Fibroblast of skin of left quadriceps (primary cell): ENCODE measurements at places on chromosomes 13 and 19.

GRCh38 chr19:31515931-31516330 lies 166.7 kb upstream of the TSHZ3 start:
- DNase-seq, result peak; percentile 3

- no peak for DNase-seq
Observed at GRCh38 chr13:25588336-25589060, 216.7 kb downstream of the ATP8A2 start.

GRCh38 chr13:48562296-48563066 lies 29.6 kb upstream of the RCBTB2 start:
- no peak for DNase-seq

GRCh38 chr13:67395577-67395976 lies 165.4 kb upstream of the PCDH9 start:
- DNase-seq, result no peak

GRCh38 chr19:1429750-1430149 lies 8.4 kb upstream of the RPS15 start:
- no peak for DNase-seq

GRCh38 chr13:113113846-113114271 lies 8.3 kb downstream of the F7 start:
- DNase-seq, result no peak

DNA sequence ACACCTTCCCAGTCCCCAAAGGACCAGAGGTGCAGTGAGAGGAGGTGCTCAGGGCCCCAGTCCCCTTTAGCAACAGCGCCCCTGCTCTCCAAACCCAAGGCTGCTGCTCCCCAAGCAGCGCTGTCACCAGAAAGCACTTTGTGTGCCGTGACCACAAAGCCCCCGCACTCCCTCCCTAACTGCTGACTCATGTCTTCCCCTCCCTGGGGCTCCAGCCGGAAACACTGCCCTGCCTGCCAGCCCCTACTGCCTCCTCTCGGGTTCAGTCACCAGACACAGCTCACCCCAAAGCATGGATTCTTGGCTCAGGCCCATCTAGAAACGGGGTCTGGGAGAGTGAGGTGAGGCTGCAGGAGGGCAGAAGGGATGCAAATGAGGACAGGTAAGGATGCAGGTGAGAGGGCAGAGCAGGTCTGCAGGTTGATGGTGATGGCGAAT lies 4.9 kb upstream of the TNFSF14 start:
- DNase-seq, result peak; percentile 32

DNA sequence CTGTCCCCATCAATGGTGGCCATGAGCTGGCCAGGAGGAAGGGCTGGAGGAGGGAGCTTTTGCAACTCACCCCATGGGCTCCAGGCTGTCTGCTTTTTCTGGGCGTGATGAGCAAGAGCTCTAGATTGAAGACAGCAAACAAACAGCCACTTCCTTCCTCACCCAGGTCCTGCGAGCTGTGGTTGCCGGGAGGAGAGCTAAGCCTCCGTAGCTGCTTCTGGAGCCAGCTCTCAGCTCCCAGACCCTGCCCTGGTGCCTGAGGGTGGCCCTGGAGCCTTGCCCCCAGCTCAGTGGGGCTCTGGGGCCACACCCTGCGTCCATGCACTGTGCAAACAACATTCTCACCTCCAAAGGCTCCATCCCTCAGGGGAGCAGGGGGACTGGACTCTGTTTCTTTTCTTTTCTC lies 6.2 kb downstream of the MYO1F start:
- peak; percentile 27 for DNase-seq

GRCh38 chr19:6458695-6459261 lies 814 bp downstream of the SLC25A23 start:
- no peak for DNase-seq

DNA sequence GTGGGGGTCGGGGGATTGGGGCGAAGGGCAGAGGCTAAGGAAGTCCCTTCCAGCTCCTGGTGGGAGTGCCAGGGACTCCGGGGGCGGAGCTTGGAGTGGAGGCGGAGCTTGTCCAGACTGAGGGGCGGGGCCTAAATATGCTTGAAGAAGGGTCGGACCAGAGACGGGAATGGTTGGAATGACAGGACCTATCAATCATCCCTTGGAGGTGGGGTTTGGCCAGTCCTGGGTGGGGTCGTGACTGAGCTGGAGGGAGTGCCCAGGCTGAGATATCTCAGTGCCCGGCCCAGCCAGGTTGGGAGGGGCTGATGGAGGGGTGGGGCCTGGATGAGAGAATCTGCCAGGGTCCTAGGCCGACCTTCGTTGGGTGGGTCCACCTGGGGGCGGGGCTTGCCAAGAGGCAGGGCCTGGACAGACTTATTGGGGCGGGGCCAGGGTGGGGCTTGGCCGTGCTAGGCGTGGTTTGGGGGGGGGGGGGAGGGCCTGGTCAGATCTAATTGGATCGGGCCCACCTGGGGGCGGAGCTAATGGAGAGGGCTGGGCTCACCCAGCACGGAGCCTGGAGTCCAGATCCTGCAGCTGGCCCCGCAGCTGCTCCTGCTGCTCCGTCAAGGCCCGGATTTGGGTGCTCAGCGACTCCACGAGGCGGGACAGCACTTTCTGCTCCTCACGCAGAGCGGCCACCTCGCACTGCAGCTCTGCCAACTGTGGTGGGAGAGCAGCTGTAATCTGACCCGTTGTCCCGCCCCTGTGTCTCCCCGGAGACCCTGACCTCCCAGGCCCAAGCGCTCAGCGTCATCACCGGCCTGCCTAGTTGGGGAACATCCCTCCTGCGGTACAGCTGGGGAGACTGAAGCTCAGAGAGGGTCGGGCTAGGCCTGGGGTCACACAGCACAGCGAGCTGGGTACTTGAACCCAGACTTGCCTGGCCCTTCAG lies 2.6 kb upstream of the WIZ start:
- DNase-seq, result peak; percentile 50

GRCh38 chr13:26872525-26873385 lies 112.2 kb upstream of the GPR12 start:
- DNase-seq, result no peak

DNA sequence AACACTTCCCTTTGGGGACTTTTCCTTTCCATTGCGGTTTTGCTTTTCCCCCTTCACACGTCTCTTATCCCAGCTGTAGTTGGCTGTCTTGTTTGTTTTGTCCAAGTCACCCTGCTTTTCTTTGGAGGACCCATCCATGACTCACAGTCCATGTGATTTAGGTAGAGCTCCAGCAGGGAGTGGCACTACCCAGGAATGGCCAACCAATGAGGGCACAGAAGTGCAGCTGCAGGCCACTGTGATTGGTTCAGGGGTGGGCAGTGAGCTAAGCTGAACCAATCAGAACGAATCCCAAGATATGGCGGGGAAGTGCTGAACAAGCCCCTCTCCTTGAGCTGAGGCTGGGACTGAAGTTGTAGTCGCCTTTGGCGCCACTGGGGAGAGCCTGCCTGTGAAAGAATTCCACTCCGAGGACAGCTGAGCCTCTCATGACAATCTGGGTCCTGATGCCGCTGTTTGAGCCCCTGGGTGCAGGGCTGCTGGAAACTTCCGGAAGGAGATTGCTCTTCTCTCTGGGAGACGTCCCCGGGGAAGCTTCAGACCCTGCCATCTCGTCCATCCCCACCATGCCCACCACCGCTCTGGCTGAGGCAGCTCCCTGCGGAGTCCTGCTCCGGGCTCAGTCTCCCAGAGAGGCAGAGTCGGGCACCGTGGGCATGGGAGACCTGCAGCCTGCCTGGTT lies 62.9 kb upstream of the URI1 start:
- DNase-seq, result no peak

GRCh38 chr19:54209811-54210494 lies 9.3 kb downstream of the RPS9 start:
- DNase-seq, result peak; percentile 94

- peak; percentile 60 for DNase-seq
Observed at GRCh38 chr13:87999240-87999700, 328.1 kb downstream of the SLITRK5 start.

- peak; percentile 74 for DNase-seq
Observed at GRCh38 chr13:30112602-30113435, 194.5 kb downstream of the KATNAL1 start.

- no peak for DNase-seq
Observed at GRCh38 chr13:99057310-99057975, 79.6 kb upstream of the DOCK9 start.

DNA sequence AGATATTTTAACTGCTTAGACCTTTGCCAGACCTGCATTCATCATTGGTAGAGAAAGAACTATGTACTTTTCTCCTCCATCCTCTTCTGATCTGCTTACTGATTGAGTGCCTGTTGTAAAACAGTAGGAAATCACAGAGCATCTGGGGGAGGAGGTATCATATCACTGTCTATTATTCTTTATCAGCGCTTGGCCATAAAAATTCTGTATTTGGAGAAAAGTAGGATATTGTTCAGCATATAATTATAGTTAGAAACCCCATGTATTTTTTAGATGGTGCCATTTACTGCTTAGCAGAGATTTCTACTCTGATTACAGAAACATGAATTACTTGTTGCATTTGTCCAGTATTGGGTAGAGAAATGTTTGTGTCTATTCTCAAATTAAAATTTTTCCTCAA lies 62.4 kb downstream of the URI1 start:
- DNase-seq, result no peak

- no peak for DNase-seq
Observed at GRCh38 chr13:77079902-77080413, 53.0 kb upstream of the FBXL3 start.

DNA sequence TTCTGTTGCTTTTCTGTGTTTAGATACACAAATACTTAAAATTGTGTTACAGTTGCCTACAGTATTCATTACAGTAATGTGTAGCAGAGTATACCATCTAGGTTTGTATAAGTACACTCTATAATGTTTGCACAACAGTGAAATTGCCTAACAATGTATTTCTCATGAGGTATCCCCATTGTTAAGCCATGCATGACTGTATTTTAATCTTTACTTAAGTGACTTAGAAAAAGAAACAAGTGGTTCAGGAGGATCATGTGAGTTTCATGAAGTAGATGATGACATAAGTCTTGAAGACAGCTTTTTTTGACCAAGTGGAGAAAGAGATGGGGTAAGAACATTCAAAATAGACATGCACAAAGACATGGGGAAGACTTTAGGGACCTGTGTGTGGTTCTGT lies 8.4 kb upstream of the KCTD4 start:
- no peak for DNase-seq

DNA sequence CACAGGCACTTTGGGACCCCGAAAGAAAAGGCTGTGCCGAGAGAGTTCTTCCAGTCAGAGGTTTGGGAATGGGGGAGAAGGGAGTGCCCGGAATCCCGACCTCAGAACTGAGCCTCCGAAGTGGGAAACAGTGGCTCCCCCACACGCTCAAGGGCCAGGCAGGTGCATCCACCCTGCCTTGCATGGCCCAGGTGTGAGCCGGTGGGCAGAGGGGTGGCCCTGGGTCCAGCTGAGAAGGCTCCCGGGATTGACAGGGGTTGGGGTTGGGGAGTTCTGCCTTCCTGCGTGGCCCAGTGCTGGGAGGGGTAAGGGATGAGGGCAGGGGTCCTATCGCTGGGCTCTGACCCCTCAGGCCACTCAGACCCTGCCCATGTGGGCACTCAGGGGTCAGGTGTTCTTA lies 163.5 kb upstream of the TUBA3C start:
- no peak for DNase-seq

DNA sequence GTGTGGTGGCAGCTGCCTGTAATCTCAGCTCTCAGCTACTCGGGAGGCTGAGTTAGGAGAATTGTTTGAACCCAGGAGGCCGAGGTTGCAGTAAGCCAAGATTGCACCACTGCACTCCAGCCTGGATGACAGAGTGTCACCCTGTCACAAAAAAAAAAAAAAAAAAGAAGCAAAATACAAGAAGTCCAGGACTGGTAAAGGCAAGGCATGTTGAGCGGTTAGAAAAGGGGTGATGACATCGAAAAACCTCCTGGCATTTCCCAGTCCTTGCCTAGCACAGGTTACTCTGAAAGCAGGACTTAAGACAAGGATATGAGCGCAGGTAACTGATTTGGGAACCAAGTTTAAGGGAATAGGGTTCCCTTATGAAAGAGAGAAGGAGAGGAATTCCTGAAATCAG lies 2.5 kb upstream of the LILRB4 start:
- no peak for DNase-seq

DNA sequence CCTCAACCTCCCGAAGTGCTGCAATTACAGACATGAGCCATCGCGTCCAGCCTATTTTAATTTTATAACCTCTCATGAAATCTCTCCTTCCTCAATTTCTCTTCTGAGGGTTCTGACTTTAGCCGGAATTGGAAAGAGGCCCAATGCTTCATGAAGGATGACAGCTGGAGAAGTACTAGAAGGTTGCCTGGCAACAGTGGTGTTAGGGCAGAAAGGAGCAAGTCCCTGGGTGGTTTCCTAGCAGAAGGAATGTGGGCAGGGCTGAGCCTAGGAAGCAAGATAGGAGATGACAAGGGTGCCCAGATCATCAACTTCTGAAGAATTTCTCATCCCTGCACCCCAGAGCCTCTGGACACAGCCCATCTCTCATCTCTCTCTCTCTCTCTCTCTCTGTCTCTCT lies 25.8 kb downstream of the CACNG6 start:
- no peak for DNase-seq

DNA sequence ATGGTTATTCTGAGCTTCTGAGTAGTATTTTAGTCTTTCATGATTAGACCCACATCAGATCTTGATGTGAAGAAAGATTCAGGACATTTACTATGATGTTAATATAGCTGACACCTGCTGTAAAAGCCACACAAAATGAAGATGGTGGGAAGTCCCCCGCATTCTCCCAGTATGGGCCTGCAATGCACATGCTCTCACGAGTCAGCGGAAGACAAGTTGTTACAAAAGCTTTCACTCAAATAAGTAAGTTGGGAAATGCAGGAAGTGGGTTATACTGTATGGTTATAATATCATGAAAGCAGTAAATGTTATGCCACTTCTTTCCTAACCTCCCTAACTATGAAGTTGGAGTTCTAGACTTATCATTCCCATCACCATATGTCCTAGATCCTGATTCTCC lies 171.9 kb downstream of the KLF5 start:
- DNase-seq, result no peak

GRCh38 chr13:32587011-32587810 lies 959 bp downstream of the PDS5B start:
- no peak for DNase-seq

GRCh38 chr13:106570299-106570852 lies 2.4 kb upstream of the ARGLU1 start:
- no peak for DNase-seq

- DNase-seq, result no peak
Observed at GRCh38 chr13:52701728-52702465, 37.7 kb downstream of the CNMD start.

- DNase-seq, result peak; percentile 89
Observed at GRCh38 chr19:46784262-46785053, 3.9 kb downstream of the SLC1A5 start.

DNA sequence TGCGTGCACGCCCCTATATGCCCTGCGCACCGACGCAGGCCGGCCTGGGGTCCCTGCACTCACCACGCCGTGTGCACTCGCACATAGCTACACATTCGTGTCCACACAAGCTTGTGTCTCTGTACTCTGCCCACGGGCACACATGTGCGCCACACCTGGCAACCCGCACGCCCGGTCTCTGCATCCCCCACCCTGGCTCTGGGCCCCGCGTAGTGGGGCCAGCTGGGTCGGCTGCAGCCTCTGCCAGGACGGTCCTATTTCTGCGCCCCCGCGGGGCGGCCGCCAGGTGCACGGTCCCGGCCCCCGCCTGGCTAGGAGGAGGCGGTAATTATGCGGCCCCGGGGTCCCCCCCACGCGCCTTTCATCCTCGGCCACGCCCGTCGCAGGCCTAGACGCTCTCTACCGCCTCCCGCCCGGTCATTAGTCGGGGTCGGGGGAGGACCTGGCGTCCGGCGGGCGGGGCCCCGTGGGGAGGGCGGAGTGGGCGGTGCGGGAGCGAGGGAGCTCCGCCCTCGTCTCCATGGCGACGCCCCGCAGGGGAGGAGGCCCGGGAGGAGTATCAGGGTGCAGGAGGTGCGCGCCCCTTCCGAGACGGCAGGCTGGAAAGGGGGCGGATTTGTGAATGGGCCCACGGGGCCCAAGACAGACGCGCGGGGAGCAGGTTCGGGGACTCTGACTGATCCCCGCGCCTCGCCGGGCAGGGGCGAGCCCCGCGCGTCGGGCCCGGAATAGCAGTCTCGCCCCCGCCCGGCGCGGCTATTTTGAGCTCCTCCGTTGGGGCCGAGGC lies 2.8 kb upstream of the CIRBP start:
- DNase-seq, result no peak
